ENCODE measurements at places on chromosomes 13 and 19. TPM values are rescaled to one million over a fixed set of nuclear protein-coding genes. Genes with fewer than 3 reads are reported as not detected.
A peak's percentile ranks its signal among the peaks of the same experiment; 100 is the strongest.

DNA sequence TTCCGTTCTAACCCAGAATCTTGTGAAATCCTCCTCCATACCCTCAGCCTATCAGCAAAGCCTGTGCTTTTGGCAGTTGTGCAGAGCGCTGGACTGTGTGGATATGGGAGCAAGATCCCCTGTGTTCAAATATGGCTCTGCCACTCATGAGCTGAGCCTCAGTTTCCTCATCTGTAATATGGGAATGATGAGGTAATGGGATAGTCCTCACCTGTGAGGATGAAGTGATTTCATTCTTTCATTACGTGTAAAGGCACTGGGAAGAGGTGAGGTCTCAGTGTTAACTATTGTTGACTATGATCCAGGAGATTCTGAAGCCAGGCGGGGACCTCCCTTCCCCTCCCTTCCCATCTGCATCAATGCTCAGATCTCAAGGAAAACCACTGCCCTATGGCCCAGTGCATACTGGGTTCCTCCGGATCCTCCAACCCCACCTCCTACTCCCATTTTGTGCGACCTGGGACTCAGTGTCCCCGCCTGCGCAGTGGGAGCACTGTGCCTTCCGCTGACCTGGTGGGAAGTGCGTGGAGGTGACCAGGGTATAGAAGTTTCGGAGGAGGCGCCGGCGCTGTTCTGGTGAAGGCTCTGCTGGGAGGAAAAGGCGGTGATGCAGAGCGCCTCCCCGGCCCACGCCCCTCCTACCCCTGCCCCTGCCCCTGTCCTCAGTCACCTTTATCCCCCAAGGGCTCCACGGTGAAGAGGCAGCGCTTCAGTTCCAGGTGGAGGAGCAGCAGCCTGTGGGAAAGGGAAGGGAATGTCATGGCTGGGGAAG lies 5.0 kb downstream of the FUZ start:
- DNase-seq: no peak

GRCh38 chr19:15280915-15281683 lies 48.9 kb upstream of the EPHX3 start:
- DNase-seq: peak; percentile 78

- DNase-seq: no peak
Observed at GRCh38 chr13:76163761-76164160, 527.6 kb downstream of the LMO7 start.

DNA sequence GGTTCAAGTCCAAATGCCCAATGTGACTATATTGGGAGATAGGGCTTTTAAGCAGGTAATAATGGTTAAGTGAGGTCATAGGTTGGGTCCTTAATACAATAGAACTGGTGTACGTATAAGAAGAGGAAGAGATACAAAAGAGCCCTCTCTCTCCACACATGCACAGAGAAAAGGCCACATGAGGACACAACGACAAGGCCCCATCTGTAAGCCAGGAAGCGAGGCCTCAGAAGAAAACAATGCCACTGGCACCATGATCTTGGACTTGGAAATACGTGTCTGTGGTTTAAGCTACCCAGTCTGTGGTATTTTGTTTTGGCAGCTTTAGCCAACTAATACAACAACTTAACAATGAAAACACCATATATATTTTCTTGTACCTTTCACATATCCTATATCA lies 23.4 kb upstream of the RFC3 start:
- no peak for DNase-seq

- DNase-seq: no peak
Observed at GRCh38 chr13:83100237-83100636, 782.0 kb downstream of the SLITRK1 start.

DNA sequence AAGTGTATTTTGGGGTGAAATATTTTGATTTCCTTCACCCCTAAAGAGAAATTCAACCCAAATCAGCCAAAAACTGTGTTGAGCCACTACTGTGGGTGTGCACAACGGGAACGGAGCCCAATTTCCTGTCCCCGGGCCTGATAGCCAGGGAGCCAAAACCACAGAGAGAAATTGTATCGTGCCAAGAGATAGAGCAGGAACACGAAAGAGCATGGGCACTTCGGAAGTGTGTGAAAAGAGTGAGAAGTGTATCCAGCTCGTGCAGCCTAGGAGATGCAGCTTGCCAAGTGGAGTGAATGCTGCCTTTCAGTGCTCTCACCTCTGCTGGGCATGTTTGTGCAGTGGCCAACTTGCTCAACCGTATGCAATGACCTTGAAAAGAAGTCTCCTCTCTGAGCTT lies 19.4 kb upstream of the PLEKHF1 start:
- no peak for DNase-seq

DNA sequence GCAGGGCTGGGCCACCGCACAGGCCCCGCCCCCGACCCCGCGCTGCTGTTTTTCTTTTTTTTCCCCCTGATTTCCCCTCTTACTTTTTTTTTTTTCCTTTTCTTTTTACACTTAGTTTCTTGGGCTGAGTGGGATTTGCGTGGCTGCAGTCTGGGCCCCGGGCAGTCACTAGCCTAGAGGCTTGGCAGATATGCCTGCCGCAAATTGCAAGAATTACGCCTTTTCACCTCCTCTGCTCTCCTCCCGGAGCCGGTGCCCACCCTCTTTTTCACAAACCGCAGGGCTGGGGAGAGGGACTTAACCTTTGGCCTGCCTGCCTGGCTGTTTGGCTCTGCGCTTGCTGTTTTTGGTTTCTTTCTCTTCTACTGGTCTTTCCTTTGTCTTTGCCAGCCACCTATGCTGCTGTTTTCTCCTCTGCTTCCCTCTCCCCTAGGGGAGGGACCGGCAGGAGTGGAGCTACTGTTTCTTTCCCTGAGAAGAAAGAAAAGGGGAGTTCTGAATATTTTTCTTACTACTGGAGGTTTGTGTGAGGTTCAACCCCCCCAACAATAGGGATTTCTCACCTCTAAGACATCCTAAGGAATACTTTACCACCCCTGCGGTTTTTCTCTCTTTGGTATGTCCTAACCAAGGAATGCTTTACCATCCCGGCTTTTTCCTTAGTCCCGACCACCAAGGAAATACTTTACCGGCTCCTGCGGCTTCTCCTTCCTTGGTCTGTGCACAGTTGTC lies 11.0 kb downstream of the ZNF552 start:
- no peak for DNase-seq

GRCh38 chr13:21530656-21531055 lies 71.6 kb upstream of the ZDHHC20 start:
- DNase-seq: no peak

- DNase-seq: no peak
Observed at GRCh38 chr13:112776971-112777370, 87.1 kb downstream of the ATP11A start.

DNA sequence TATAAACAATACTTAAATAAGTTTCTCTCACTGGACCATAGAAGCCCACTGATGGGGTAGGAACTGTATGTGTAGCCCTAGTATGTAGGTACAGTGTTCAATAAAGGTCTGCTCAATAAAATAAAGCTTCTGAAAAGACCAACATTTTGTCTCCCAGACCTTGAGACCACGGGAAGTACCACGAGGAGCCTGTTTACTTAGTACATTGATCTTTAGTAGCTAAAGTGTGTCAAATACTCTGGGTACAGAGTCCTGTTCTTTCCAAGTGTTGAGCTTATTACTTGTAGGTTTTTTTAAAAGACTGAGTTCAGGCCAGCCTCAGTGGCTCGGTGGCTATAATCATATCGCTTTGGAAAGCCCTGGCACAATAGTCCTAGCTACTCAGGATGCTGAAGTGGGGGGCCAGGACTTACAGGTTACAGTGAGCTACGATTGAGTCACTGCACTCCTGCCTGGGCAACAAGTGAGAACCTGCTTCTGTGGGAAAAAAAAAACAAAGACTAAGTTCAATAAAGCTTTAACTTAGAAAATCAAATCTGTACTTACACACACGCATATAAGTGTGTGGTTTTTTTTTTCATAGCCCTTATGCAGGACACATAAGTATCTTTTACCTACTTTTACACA lies 3.4 kb downstream of the MTRF1 start:
- no peak for DNase-seq

- DNase-seq: no peak
Observed at GRCh38 chr19:48118131-48118517, 7.5 kb upstream of the PLA2G4C start.

- DNase-seq: no peak
Observed at GRCh38 chr13:102510072-102510471, 86.7 kb upstream of the TPP2 start.

GRCh38 chr19:30579419-30579818 lies 207.2 kb downstream of the ZNF536 start:
- DNase-seq: no peak

- DNase-seq: peak; percentile 26
Observed at GRCh38 chr19:7294558-7295212, 471 bp upstream of the INSR start.

- no peak for DNase-seq
Observed at GRCh38 chr13:23632048-23632582, 61.9 kb downstream of the TNFRSF19 start.

GRCh38 chr13:27338816-27339215 lies 68.2 kb downstream of the RASL11A start:
- DNase-seq: no peak

DNA sequence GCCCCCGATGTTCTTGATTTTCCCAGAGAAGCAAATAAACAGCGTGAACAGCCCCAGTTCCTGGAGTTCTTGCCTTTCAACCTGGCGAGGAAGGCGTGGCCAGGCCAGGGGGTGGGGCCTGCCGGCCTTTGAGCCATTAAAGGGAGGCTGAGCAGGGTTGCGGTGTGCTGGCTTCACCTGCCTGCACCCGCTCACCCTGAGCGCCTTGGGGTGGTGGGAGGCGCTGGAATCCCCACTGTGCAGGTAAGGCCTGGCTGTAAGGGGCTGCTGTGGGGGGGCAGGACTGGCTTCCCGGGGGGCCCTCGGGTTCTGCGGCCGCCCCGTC lies 2.7 kb upstream of the MISP start:
- DNase-seq: no peak

- no peak for DNase-seq
Observed at GRCh38 chr13:112212533-112212932, 145.6 kb downstream of the SOX1 start.

DNA sequence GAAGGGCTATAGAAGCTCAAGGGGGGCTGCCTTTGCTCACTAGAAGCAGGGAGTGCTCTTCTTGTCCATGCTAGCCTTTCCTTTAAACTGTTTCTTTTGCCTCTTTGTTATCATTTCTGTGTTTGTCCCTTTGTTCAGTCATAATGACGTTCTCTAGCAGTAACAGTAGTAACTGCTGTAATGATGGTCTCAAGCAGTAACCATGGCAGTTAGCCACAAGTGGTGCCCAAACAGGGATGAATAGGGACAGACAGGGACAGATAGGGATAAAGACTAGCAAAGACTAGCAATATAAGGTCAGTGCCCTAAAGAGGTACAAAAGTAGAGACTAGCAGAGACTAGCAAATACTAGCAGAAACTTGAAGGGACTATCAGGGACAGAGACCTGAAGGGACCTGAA lies 869.0 kb upstream of the PRR20A start:
- no peak for DNase-seq

GRCh38 chr19:45391346-45391745 lies 13.5 kb downstream of the PPP1R13L start:
- no peak for DNase-seq

Gene RNASEH2A
- 15.8 TPM for total RNA-seq

Gene CEBPA
- total RNA-seq: 2.8 TPM

Gene TMEM238
- not detected for total RNA-seq

Gene DLL3
- total RNA-seq: 15.8 TPM
